ENCODE measurements at places on chromosomes 2 and 18.

GRCh38 chr18:46320297-46320696 lies 216.1 kb downstream of the HAUS1 start:
- no peak for DNase-seq

- DNase-seq: no peak
These were observed 146.0 kb downstream of the MAP4K4 start for GRCh38 chr2:101843471-101843870.

DNA sequence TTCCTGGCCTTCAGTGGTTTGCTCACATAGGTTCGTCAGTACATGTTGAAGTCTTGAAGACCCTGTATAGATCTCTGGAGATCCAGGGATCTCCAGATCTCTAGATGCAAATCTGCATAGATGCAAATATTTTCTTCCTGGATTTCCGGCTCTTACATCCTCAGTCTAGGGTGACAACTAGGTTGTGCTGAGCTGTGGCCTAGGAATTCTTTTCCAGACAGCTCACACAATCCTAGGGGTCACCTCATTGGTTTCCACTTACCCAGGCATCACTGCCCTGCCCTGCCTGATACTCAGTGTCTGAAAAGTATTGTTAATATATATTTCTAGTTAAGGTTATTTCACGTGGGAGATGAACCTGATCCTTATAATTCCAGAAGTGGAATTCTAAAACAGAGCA lies 105.1 kb upstream of the TTC27 start:
- no peak for DNase-seq

GRCh38 chr2:172928756-172929155 lies 146.9 kb upstream of the MAP3K20 start:
- DNase-seq: no peak

DNA sequence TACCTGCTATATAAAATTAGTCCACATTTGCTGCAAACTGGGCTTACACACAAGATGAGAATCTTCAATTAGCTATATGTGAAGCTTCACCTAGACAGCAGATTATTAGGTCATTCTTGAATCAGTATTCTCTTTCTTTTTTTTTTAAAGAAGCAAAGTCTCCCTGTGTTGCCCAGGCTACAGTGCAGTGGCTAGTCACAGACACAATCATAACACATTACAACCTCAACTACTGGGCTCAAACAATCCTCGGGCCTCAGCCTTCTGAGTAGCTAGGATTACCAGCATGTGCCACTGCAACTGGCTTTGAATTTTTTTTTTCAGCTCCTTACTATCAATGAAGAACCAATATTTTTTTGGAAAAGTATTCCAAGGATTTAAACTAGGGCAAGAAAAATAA lies 30.5 kb downstream of the OLA1 start:
- DNase-seq: no peak

DNA sequence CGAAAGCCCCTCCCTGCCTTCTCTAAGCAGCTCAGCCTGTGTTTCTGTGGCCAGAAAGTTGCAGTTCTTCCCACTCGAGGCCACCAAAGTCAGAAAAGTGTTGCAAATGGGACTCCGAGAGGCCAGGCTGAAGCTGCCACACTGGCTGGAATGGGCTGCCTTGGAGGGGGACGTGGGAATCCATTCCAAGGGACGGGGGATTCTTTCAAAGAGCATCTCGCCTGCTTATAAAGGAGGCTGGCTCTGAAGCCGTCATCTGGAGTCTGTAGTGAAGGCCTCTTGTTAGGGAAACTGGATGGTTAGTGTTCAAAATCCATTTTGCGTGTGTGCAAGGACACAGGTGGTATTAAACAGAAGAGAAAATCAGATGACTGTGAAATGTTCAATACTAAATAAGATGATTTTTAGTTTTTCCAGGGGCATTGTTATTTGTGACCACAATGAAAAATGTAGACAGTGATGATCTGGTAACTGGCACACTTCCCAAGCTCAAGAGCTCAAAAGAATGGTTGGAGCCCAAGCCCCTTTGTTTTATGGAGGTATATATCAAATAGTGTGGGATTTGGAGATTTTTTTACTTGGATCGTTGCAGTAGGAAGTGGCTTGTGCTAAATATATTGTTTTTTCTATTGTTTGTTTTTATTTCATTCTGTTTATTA lies 782 bp downstream of the FAM228B start:
- DNase-seq: no peak

DNA sequence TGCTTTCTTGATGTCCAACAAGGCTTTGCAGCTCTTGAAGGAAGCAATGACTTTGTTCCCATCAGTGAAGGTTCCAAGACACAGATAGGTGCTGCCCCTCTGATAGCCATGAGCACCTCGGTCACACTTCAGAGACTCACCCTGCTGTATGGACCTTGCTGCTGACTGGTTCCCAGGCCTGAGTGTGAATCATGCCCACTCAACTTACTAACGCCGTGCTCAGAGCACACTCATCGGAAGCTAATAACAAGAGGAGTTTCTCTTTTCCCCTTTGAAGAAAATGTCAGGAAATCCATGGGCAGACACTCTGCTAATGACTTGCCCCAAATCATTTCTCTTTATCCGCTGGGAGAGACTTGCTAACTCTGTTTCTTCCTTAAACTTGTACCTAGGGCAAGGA lies 83.8 kb upstream of the ARL4C start:
- DNase-seq: no peak

DNA sequence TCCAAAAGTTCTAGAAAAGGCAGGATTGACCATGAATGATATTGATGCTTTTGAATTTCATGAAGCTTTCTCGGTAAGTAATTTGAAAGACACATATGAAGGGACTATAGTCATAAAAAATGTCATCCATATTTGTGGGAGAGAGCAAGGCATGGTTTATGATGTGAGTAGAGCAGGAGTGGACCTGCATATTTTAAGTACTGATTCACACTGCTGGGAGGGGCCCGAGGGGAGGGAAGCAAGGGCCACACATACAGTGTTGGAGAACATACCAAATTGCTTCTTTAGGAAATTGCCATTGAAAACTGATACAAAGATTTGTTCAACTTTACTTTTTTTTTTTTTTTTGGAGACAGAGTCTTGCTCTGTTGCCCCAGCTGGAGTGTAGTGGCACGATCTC lies 39.4 kb downstream of the HADHB start:
- no peak for DNase-seq

DNA sequence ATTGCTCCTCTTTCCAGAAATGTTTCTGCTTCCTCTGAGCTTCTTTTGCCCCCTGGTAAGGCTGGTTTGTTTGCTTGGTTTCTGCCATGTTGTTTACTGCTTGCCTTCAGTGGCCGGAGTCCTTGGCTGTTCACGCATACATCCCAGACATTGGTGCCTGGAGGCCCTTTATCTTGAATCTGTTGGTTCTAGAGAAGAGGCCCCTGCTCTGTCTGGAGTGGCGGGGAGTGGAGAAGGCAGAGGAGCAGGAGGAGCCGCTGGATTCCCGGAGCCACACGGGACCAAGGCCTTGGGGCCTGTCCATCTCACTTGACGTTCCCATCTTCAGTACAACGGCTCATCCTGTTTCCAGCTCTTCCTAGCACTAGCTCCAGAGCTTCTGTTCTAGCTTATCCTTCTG lies 77.2 kb upstream of the PXDN start:
- no peak for DNase-seq

DNA sequence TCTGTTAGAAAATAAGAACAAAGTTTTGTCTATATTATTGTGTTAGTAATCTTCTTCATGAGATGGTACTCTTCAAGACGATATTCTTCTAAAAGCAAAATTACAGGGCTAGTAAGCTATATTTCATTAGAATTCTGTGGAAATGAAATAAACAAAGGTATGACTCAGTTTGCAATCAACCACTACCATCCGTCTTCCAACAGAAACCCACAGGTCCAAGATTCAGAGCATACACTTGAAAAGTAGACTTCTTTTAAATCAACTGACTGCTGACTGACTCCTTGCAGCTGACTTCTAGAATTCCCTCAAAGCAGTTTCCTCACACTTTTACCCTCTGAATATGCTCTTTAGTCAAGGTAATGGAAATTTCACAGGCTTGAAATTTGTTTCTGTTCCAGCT lies 193.7 kb downstream of the GCA start:
- no peak for DNase-seq

DNA sequence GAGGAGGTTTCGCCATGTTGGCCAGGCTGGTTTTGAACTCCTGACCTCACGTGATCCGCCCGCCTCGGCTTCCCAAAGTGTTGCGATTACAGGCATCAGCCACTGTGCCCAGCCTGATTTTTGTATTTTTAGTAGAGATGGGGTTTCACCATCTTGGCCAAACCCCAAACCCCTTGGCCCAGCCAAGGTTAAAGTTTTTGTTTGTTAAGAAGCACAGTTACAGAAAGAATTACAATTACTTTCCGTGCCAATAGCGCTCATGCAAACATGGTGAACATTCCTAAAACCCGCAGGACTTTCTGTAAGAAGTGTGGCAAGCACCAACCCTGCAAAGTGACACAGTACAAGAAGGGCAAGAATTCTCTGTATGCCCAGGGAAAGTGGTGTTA lies 26.1 kb downstream of the ITSN2 start:
- DNase-seq: no peak
